ENCODE measurements at places on chromosomes 11 and 22.

- no peak for DNase-seq
Measured at GRCh38 chr11:119460582-119460981, 37.6 kb upstream of the THY1 start.

- no peak for DNase-seq
Measured at GRCh38 chr11:79747406-79747805, 306.6 kb upstream of the TENM4 start.

- DNase-seq = no peak
Measured at GRCh38 chr11:58744988-58745704, 13.4 kb upstream of the GLYAT start.

- no peak for DNase-seq
Measured at GRCh38 chr11:27619763-27620335, 80.4 kb downstream of the BDNF start.

GRCh38 chr11:67484847-67485311, 2.1 kb downstream of the AIP start:
- no peak for DNase-seq

DNA sequence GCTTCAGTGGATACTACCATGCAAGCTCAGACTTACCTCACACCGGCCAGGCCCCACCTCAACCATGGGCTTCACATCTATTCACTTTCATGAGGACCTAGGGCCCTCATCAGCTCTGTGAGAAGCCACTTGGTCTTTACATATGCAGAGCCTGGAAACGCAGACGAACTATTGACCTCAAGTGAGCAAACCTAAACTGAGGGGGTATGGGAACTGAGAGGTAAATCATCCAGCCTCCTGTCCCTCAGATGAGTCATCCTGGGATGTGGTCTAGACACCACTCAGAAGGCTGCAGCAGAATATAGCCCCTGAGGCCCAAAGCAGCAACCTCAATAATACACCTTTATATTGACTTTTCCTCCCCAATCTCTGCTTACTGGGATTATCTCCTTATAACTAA, 578.0 kb downstream of the INSC start:
- DNase-seq = no peak

DNA sequence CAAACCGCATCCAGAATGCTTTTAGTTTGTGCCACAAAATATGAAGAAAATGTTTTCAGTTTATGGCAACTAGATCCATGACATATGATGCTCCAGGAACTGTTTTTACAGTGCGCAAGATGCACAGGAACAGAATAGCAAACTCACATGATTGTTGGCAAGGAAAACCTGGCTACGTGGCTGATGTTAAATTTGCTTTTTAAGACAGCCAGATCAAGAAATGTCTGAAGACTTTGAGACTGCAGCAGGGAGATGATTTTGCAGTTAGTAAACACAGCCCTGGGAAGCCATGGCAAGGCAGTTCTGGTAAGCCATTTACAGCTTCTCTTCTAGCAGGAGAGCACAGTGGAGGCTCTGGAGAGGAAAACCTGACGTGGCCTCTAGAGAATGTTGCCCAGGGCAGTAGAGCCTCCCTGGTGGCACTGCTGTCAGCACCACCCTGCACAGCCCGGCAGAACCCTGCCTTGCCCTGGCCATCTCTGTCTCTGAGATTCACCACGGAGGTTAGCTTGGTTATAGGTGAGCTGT, 69.8 kb upstream of the TNRC6B start:
- DNase-seq = no peak

DNA sequence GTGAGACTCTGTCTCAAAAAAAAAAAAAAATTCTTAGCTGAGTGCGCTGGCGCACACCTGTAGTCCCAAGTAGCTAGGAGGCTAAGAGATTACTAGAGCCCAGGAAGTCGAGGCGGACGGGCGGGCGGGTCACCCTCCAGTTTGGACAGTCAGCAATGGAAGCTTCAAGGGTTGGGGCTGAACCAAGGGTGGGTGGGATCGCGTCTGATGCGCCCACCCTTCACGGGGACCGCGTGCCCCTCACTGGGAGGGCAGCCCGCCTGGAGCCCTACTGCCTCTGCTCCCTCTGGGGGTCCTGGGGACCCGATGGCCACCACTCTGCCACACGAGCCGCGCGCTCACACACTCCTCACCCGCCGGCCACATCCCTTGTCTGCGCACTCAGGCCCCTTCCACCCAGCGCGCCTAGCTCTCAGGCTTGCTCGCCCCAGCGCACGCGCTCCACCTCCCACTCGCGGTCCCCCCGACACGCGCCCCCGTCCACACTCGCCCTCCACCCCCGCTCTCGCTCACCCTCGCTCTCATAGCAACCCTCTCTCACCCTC, 494 bp downstream of the CHID1 start:
- no peak for DNase-seq

DNA sequence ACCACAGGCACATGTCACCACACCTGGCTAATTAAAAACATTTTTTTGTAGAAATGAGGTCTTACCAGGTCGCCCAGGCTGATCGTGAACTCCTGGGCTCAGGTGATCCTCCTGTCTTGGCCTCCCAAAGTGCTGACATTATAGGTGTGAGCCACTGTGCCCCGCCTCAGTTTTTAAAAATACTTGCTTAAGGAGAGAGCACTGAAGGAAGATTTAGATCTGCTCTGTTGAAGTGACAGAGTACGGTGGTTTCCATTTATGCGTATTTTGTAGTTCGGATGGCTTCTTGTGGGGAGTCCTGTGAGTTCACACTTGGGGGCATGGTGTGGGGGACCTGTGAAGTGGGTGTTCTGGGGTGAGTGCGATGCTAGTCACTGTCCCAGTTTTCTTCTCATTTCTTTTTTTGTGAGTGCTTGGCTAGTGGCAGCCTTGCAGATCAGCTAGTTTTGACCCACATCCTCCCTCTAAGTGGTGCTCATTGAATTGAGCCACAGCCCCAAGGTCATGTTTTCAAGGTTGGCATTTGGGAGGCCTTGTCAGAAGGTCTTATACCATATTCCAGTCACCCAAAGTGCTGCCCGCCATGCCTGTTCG, 31.5 kb downstream of the PTPRJ start:
- DNase-seq = no peak
